ENCODE measurements at places on chromosomes 12 and 14. TPM values are rescaled to one million over a fixed set of nuclear protein-coding genes. Genes with fewer than 3 reads are reported as not detected.

RERG gene
- not detected for total RNA-seq

USP44 gene
- total RNA-seq = 15.5 TPM

LBHD2 gene
- total RNA-seq = not detected

FOXN3 gene
- 83.4 TPM for total RNA-seq

PAX9 gene
- total RNA-seq = not detected

CLEC1B gene
- not detected for total RNA-seq

CHST11 gene
- total RNA-seq = 30.9 TPM

DNA sequence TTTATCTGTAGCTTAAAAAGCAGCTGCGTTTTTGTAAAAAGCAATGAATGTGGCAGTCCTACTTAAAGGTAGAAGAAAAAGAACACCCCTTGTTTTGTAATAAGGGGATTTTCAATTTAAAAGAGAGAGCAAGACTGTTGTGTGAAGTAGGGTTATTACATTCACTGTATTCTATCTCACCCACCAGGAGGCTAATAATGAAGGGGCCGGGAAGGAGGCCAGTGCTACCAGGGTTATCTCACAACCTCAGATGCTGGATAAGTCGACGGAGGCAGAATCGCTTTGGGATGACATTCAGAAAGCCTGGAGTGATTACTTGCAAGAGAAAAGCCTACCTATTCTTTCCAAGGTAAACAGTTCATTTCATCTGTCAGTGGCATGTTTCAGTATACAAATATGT lies 97.7 kb downstream of the RMST start:
- no peak overlapping the region for H3K4me3 ChIP-seq
- no peaks in the 10 kb centered on the region for H3K36me3 ChIP-seq
- H3K27me3 ChIP-seq = no peaks in the 10 kb centered on the region
- no peak overlapping the region for H3K27ac ChIP-seq

- no peak overlapping the region for H3K27ac ChIP-seq
- DNase-seq = no peak
- no peak overlapping the region for H3K4me3 ChIP-seq
- H3K36me3 ChIP-seq = no peaks in the 10 kb centered on the region
These were observed 154.2 kb downstream of the DPF3 start for GRCh38 chr14:72739446-72740405.

- H3K4me1 ChIP-seq = peaks cover 8% of the 10 kb centered on the region
- no peak overlapping the region for H3K27ac ChIP-seq
- no peak overlapping the region for H3K4me3 ChIP-seq
- H3K27me3 ChIP-seq = no peaks in the 10 kb centered on the region
- DNase-seq = no peak
- no peaks in the 10 kb centered on the region for H3K36me3 ChIP-seq
These were observed 45.5 kb downstream of the FGD4 start for GRCh38 chr12:32444895-32445294.

DNA sequence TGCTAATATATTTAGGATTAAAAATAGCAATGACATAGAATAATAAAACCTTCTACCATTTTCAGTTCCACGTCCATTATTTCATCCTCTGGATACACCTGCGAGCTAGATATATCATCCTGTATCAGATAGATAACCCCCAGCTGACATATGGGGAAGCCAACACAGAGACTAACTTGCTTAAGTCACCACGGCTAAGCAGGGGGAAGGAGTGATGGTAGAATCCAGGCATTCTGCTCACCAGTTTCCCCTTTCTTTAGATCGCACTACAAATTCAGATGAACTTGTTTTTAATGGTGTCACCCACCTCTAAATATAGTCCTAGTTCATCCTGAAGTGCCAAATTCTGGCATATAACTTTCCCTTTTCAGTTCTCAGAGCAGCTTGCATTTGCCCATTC lies 110.1 kb downstream of the TXNDC16 start:
- no peak overlapping the region for H3K4me3 ChIP-seq
- no peak overlapping the region for H3K27ac ChIP-seq
- no peaks in the 10 kb centered on the region for H3K4me1 ChIP-seq
- no peaks in the 10 kb centered on the region for H3K27me3 ChIP-seq
- H3K36me3 ChIP-seq = peaks cover 13% of the 10 kb centered on the region

- H3K36me3 ChIP-seq = no peaks in the 10 kb centered on the region
- no peaks in the 10 kb centered on the region for H3K4me1 ChIP-seq
- H3K27ac ChIP-seq = no peak overlapping the region
- no peak for DNase-seq
- no peaks in the 10 kb centered on the region for H3K27me3 ChIP-seq
These were observed 514.1 kb downstream of the ETNK1 start for GRCh38 chr12:23139026-23139425.

DNA sequence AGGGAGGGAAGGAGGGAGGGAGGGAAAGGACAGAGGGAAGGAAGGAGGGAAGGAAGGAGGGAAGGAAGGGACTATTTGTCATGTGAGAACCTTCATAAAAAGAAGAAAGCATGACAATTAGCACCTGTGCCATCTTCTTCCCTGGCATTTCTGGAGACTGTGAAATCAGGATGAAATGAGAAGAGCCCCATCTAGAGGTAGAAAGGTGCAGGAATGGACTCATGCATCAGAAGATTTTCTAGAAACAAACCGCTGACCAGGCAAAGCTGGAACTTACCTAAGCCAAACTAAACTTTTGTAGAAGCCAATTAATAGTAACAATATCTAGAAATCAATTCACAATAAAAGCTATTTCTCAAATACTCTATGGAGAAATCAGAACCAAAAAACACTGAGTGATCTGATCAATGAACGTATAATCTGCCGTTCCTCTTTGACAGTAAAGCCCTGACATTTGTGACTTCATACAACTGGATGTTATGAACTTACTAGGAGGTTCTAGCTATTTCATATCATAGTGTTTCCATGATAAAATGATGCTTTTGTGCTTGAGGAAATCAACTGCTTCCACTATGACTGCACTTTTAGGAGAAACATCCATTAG lies 24.4 kb upstream of the CRACR2A start:
- peak; percentile 12 for DNase-seq
- no peaks in the 10 kb centered on the region for H3K27me3 ChIP-seq
- H3K27ac ChIP-seq = no peak overlapping the region
- H3K36me3 ChIP-seq = no peaks in the 10 kb centered on the region
- H3K4me1 ChIP-seq = peaks cover 4% of the 10 kb centered on the region

GRCh38 chr12:94143951-94144350 lies 4.4 kb upstream of the PLXNC1 start:
- H3K27me3 ChIP-seq = peaks cover 17% of the 10 kb centered on the region
- H3K4me3 ChIP-seq = no peak overlapping the region
- H3K36me3 ChIP-seq = no peaks in the 10 kb centered on the region
- H3K4me1 ChIP-seq = peaks cover 14% of the 10 kb centered on the region

- H3K27ac ChIP-seq = no peak overlapping the region
- H3K4me3 ChIP-seq = no peak overlapping the region
- no peaks in the 10 kb centered on the region for H3K36me3 ChIP-seq
- DNase-seq = no peak
- no peaks in the 10 kb centered on the region for H3K4me1 ChIP-seq
- no peaks in the 10 kb centered on the region for H3K27me3 ChIP-seq
These were observed 41.1 kb downstream of the TMEM63C start for GRCh38 chr14:77222546-77223225.

DNA sequence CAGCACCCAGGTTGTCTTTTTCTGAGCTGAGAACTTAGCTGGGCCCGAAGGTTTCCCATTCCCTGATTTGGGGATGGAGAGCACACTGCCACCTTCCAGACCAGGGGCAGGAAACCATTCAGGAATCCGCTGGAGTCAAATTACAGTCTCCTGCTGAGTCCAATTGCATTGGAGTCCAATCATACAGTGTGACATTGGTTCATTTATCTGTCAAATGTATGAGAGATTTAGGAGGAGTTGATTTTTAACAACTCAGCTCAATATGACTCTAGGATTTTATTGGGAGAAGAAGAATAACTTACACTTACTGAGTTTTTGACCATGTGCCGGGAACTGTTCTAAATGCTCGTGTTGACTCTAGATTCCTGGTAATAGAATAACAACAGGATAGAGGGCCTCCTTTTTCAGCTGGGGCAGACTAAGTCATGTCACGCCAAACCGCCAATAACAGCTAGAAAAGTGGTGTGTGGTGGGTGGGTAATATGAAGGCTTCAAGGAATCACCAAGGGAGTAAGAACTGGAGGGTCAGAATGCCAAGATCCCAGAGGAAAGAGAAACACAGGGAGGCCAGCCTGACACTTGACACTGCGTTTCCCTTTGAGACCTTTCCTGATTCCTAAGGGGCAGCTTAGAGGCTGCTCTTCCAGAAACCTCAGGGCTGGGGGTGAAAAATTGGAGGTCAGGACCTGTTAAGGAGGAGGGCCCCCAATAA lies 11.5 kb downstream of the SYNDIG1L start:
- H3K27ac ChIP-seq = no peak overlapping the region
- no peak overlapping the region for H3K4me3 ChIP-seq
- no peak for DNase-seq
- no peaks in the 10 kb centered on the region for H3K36me3 ChIP-seq

DNA sequence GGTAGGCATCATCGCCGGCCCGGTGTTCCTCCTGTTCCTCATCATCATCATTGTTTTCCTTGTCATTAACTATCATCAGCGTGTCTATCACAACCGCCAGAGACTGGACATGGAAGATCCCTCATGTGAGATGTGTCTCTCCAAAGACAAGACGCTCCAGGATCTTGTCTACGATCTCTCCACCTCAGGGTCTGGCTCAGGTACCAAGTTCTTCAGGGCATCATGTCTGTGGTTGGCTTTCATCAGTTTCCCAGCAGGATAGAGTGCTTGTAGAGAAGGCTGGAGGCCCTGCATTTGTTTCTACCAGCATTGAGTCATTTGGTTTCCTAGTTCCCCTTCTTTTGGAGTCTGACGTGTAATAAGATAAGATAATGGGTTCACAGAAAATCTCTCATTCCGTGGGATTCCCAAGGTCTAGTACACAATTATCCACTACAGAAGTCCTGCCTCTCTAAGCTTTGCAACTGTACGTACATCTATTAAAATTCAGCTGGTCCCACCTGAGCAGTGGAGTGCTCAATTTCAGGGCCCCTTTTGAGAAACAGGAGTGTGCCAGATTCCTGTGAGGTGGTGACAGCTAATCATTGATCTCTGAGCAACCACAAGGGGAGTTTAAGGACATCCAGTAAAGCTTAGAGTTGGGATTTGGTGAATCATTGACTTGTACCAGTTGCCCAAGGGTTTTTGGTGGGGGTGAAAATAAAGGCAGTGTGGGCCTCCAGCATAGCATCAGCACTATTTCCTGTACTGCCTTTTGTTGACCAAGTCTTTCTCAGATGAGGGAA lies 25.1 kb downstream of the ACVR1B start:
- no peak overlapping the region for H3K27ac ChIP-seq
- H3K27me3 ChIP-seq = no peaks in the 10 kb centered on the region
- no peak overlapping the region for H3K4me3 ChIP-seq
- no peak for DNase-seq

GRCh38 chr14:47490353-47490752 lies 185.1 kb downstream of the MDGA2 start:
- H3K36me3 ChIP-seq = no peaks in the 10 kb centered on the region
- H3K4me3 ChIP-seq = no peak overlapping the region
- H3K27ac ChIP-seq = no peak overlapping the region
- no peak for DNase-seq

DNA sequence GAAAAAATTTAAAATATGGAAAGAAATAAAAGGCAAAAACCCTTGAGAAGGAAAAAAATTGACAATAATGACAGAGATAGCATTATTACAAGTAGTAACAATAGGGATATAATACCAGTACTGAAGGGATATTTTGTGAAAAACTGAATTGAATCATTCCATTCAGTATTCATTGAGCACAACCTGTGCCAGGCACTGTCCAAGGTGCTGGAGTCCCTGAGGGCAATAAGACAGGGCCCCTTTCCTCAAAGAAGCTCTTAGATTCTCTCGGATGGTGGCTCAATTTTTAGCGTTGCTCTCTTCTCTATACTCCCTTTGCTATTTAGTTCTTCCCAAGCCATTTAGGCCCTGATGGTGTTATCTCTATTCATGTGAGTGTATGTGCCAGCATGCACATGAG lies 34.3 kb upstream of the GAS2L3 start:
- peaks cover 2% of the 10 kb centered on the region for H3K27me3 ChIP-seq
- H3K4me3 ChIP-seq = no peak overlapping the region
- no peak overlapping the region for H3K27ac ChIP-seq
- peak; percentile 25 for DNase-seq

DNA sequence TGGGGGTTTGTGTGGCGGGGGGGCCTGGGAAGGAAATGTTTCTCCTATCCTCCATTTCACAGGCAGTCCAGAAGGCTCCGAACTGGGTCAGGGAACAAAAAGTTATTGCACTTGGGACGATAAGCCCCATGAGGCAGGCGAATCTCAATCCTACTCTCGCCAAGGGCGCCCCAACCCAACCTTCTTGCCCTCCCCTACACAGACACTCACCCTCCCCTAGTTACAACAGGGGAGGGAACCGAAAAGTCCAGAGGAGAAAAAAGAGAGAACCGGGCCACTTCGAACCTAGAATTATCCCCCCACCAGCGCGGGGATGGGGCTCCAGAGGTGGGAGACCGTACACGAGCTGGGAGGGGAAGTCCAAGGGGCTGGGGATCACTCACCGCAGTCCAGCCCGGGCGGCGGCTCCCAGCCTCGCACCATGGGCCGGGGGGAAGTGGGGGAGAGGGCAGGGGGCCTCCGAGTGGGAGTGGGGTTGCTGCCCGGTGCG lies 357 bp downstream of the HOMEZ start:
- H3K36me3 ChIP-seq = peaks cover 11% of the 10 kb centered on the region
- H3K4me3 ChIP-seq = peak overlapping the region; percentile 95
- H3K27me3 ChIP-seq = no peaks in the 10 kb centered on the region

- no peak for DNase-seq
- H3K4me3 ChIP-seq = no peak overlapping the region
- no peaks in the 10 kb centered on the region for H3K4me1 ChIP-seq
- H3K27me3 ChIP-seq = no peaks in the 10 kb centered on the region
- H3K36me3 ChIP-seq = no peaks in the 10 kb centered on the region
- no peak overlapping the region for H3K27ac ChIP-seq
These were observed 132.9 kb downstream of the CNTN1 start for GRCh38 chr12:40825156-40825555.

DNA sequence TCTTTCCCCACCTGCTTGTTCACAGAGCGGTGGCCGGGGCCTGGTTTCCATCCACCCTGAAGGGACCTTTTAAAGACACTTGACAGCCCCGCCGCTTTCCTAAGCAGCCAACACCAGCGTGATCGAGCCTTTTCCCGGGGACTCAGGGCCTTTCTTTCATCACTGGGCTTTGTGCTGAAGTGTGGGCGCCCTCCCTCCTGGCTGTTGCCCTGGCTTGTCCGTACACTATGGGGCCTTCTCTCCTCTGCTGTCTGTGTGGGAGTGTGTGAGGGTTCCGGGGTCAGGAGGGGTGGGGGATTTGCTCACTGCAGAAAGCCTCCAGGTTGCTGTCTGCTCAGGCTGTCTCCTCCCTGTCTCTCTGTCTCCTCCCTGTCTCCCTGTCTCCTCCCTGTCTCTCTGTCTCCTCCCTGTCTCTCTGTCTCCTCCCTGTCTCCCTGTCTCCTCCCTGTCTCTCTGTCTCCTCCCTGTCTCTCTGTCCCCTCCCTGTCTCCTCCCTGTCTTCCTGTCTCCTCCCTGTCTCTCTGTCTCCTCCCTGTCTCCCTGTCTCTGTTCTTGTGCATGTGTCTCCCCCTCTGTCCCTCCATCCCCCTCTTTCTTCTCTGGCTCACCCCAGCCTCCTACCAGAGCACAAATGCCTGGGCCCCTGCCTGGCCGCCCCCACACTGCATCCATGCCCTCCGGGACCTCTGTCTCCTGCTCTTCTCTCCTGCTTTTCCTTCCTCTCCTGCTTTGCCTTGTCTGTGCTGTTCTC lies 64.7 kb downstream of the CCDC92 start:
- H3K4me1 ChIP-seq = peaks cover 10% of the 10 kb centered on the region
- H3K4me3 ChIP-seq = no peak overlapping the region
- no peak for DNase-seq
- H3K27me3 ChIP-seq = peaks cover 2% of the 10 kb centered on the region
- H3K36me3 ChIP-seq = no peaks in the 10 kb centered on the region

Data from activated CD8-positive, alpha-beta T cell treated with anti-CD3 and anti-CD28 coated beads for 36 hours (primary cell).